ENCODE measurements at places on chromosomes 1 and 21.

DNA sequence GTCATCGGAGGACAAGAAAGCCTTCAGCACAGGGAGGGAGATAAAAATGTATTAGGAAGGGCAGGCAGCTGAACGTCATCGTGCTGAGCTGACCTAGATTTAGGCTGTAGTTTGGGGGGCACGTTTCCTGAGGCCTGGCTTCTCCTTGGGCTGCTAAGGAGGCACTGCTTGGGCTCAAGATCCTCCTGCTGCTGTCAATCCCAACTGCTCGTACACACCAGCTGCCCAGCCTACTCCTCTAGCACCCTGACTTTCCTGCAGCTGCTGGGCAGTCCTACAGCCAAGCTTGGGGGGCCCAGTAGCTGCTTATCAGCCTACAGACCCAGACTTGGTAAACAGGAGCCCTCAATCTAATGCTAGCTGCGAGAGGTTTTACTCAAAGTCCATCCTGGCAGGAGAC, 6.2 kb downstream of the TMEM35B start:
- DNase-seq = no peak

- no peak for DNase-seq
These were observed 14.4 kb downstream of the PHLDA3 start for GRCh38 chr1:201454608-201455007.

GRCh38 chr1:215835951-215836350, 268.8 kb downstream of the KCTD3 start:
- DNase-seq = no peak

- DNase-seq = no peak
These were observed 7.0 kb downstream of the TINAGL1 start for GRCh38 chr1:31583082-31583994.

DNA sequence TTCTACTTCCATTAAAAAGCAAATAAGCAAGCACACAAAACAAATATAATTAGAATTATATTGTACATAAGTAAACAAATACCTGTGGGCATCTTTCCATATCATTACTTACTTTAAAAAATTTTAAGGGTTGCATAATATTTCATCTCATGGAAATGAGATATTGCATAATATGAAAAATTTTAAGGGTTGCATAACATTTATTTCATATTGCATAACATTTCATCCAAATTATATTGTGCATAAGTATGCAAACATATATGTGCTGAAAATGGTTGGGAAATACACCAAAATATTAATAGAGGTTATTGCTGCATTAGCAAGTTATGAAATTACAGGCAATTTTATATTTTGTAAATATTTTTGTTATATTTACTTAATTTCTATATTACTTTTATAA, 213.7 kb downstream of the KCNH1 start:
- no peak for DNase-seq

GRCh38 chr1:183124259-183124658, 61.8 kb upstream of the LAMC2 start:
- DNase-seq = no peak

GRCh38 chr1:4003846-4004505, 103.9 kb upstream of the C1orf174 start:
- DNase-seq = no peak

- no peak for DNase-seq
These were observed 88.8 kb upstream of the PDE4B start for GRCh38 chr1:65703853-65704252.

DNA sequence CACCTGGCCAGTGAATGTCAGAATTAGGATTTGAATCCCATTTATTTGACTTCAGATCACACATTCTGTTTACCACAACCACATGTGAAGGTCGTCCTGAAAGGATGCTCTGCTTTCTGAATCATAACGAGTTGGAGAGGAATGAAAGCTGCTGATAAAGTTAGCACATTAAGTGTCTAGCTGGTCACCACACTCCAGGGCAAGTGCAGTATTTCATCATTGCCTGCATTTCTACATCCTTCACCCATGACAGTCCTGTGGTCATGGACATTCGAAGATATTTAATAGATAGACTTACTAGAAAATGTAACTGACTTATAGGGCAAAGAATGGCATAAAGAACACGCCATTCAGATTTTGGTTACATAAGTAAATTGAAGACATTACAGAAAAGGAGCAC, 52.7 kb upstream of the ST6GALNAC3 start:
- no peak for DNase-seq

DNA sequence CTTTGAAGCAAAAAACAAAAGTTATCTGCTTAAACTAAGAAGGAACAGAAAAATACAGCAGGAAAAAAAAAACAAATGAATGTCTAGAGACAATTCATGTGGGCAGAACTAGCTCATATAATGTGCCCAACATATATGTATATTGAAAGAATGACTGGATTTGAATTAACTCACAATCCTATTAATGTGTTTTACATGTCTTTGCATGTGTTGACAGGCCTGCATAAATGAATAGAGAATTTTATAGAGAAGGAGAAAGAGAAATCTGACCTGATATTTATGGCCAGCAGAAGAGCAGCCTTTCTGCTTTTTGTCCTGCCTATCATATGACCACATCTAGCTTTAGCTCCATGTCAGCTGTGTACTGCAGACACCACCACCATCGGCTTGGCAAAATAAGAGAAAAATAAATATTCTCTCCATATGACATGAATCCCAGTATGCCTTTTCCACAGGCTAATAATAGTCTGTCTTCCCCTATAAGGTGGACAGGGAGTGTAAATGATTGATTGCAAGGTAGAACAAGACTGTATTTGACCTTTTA, 171.5 kb upstream of the PALMD start:
- DNase-seq = no peak

GRCh38 chr1:11654939-11655808, 497 bp downstream of the FBXO44 start:
- DNase-seq = no peak

GRCh38 chr1:179966551-179966950, 11.9 kb downstream of the CEP350 start:
- DNase-seq = no peak

- DNase-seq = no peak
These were observed 65.3 kb upstream of the ZNF326 start for GRCh38 chr1:89929467-89930063.

- no peak for DNase-seq
These were observed 41.2 kb downstream of the LMO4 start for GRCh38 chr1:87369736-87370478.

- DNase-seq = no peak
These were observed 1.1 kb downstream of the S100A11 start for GRCh38 chr1:152035539-152036266.

- no peak for DNase-seq
These were observed 185.1 kb upstream of the GREM2 start for GRCh38 chr1:240797050-240797449.

DNA sequence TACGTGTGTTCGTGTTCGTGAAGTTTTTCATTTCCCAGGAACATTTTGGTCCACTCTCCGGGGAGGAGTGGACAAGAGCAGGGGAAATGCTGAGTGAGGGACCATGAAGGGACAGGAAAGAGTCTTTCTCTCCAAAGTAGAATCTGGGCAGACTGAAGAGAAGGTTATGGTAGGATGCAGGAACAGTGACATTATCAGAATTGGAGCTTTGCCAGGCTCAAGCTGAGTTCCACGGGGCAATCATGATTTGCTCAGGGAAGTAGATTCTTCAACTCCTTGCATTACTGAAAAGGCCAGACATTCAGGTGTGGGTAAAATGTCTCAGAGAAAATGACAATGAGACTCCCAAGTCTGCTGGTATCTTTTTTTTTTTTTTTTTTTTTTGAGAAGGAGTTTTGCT, 16.6 kb downstream of the ATP1A4 start:
- DNase-seq = no peak

DNA sequence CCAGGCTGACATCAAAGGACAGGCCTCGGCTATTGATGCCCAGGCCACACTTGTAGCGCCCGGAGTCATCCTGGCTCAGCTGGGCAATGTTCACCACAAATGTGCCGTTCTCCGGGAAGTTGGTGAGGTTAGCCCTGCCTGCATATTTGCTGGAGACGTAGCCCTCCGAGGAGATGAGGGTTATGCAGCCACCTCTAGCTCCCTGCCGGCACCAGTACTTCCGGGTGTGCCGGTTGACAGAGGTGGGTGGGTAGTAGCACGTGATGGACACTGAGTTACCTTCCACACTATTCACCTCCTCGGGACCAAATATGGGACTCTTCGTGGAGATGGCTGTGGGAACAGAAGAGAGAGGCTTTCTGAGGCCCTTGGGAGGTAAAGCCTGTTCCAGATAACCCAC, 7.1 kb downstream of the PIGR start:
- DNase-seq = no peak

DNA sequence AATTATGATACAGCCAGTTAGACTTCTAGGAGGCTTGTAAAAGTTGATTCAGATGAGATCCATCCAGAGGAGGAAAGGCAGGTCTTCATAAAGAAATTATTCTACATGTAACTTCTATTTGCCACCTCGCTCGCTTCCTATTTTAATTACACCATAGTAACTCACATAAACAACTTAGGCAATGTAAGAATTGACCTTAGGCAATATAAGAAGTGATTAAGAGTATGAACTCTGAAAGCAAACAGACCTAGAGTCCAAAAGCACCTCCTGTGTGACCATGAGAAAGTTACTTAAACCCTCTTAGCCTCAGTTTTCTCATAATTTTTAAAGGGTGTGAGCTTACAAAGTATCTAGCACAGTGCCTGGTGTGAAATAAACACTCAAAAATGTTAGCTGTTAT, 192.7 kb upstream of the NFIA start:
- no peak for DNase-seq

DNA sequence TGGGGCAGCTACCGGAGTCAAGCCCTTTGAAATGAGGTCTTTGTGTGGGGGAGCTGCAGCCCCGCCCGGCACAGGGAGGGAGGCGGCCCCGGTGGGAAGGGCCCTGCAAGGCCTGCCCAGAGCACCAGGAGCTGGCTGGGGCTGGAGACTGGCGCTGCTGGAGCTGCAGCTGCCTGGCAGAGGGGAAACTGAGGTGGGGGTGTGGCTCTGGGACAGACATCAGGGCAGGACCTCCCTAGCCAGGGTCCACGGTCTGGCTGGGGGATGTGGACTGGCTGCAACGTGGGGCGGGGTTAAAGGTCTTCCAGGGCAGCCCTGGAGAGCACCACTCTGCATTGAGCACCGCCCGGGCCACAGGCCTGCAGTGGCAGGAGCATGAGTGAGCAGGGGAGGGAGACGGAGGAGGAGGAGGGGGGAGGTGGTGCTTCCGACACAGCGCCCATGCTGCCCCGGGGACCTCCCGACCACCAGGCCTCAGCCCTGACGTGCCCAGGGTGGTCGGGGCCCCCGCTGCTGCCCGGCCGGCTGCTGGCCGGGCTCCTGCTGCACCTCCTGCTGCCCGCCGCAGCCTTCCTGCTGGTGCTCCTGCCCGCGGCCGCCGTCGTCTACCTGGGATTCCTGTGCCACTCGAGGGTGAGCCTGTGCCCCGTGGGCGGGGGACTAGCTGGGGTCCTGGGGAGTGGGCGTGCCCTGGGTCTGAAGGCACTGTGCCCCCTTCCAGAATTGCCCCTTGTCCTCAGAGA, 4.8 kb upstream of the ANKRD65 start:
- DNase-seq = peak; percentile 76

- no peak for DNase-seq
These were observed 16.0 kb upstream of the ID3 start for GRCh38 chr1:23575226-23575810.

GRCh38 chr1:212630158-212630900, 21.8 kb downstream of the ATF3 start:
- DNase-seq = peak; percentile 60

DNA sequence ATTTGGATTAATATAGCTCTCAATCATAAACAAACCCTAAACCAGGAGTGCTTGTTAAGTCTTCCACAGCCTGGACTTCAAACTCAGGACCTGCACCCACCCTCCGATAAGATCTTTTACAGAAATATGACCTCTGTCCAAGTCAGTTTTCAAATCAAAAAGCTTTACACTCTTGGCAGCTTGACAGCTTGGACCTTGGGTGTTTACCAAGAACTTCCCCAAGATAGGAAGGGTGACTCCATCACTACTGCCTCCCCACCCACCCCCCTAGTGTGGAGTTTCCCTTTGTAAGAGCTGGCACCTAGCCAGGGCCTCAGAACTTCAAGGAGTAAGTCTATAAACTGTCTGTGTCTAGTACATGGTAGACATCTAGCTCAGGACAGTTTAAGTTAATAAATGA, 9.6 kb downstream of the BCAR3 start:
- no peak for DNase-seq

GRCh38 chr1:197677752-197678295, 97.5 kb downstream of the DENND1B start:
- DNase-seq = no peak

DNA sequence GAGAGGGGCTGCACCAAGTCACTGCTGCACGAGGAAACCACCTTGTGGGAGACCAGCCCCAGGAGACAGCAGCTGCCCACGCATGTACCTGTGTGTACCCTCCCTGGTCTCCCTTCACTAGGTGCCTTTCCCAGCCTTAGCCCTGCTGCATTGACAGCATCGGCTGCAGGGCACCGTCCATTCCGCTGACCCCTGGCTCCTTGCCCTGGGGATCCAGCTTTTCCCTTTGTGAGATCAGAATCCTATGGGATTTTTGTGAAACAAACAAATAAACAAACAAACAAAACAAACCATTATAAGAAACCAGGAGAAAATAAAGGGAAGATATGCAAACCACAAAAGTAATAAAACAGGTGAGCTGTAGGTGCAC, 2.1 kb downstream of the STUM start:
- no peak for DNase-seq

DNA sequence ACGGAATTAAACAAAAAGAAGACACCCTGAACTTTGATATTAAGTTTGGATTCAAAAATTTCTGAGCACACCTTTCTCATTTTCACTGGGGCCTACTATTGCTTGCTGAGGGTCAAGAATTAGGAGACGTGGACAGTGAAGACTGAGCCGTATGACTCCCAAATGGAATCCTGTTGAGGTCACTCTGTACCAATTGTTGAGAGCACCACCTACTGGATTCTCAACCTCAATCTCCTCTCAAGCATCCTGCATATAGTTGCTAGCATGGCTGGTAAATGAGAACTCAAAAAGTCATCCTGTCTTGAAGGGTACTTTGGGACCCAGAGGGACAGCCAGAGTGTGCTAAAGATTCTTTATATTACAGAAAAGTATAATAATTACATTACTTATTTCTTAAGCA, 20.2 kb upstream of the MTR start:
- DNase-seq = no peak

- DNase-seq = no peak
These were observed 32.7 kb downstream of the HSPG2 start for GRCh38 chr1:21904454-21904703.

DNA sequence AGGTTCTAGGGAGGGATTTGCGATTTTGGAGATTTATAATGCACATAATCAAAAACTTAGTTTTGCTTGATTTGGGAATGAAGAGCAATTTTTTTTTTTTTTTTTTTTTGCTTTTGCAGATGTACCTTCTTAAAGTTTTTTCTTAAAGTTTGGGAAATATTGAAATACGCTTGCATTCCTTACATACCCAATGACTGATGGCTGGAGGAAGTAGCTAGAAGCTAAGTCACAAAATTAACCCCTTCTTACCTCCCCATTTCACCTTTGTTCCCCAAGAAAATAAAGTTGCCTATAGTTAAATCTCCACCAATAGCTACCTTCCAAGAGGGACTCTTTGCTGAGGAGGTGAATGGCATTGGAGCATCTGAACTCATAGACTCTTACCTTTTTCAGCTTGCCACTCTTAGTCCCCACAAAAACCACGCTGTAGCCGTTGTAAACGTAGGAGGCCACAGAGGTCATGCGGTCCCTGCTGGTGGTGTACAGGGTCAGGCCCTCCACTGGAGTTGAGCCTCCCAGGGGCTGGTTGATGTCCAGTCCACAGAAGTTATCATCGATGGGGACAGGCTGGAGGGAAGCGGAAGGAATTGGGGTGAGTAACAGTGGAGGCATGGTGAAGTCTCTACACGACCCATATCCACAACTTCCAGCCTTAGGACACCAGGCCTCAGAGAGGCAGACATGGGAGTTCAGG, 34.1 kb downstream of the PLXNA2 start:
- DNase-seq = no peak
